ENCODE measurements at places on chromosomes 7 and 10. TPM values are rescaled to one million over a fixed set of nuclear protein-coding genes. Genes with fewer than 3 reads are reported as not detected.

GRCh38 chr10:112349521-112350085, 24.3 kb upstream of the ACSL5 start:
- H3K4me3 ChIP-seq: no peak overlapping the region
- no peak overlapping the region for H3K27ac ChIP-seq
- no peak for DNase-seq
- no peaks in the 10 kb centered on the region for H3K4me1 ChIP-seq
- no peaks in the 10 kb centered on the region for H3K27me3 ChIP-seq

The AGAP9 gene
- 1.8 TPM for total RNA-seq

- no peaks in the 10 kb centered on the region for H3K4me1 ChIP-seq
- no peaks in the 10 kb centered on the region for H3K36me3 ChIP-seq
- no peak overlapping the region for H3K4me3 ChIP-seq
- H3K27me3 ChIP-seq: no peaks in the 10 kb centered on the region
- H3K27ac ChIP-seq: no peak overlapping the region
Observed at GRCh38 chr10:4688601-4689000, 137.4 kb upstream of the AKR1E2 start.

DNA sequence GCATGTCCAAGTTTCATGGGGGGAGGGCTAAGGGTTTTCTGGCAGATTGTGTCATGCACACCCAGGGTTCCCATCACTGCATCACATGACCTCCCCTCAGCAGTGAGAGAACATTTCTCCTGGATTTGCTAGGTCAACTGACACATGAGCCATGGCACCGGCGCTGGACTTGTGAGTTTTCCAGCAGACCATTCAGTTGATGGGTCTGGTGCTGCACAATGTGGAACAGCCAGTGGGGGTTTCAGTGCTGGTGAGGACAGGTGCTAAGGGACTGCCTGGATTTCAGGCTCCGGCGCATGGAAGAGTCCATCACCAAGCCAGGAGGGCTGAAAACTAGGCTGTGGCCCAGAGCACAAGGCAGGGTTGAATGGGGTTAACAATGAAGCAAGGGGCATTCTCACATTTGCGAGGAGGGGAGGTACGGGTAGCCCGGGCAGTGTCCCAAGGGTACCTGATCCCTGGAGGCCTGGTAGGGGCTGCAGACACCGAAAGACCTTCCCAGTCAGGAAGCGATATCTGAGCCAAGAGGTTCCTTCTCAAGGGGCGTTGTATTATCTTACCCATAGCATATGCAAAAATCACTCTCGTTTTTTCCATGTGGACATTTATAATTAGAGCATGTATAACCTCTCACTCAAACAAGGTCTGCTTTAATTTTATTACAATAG, 203.0 kb downstream of the TNS3 start:
- no peaks in the 10 kb centered on the region for H3K36me3 ChIP-seq
- DNase-seq: no peak
- H3K27ac ChIP-seq: no peak overlapping the region
- H3K4me1 ChIP-seq: no peaks in the 10 kb centered on the region

The SPDYE16 gene
- not detected for total RNA-seq

The OTUD1 gene
- total RNA-seq: 6.8 TPM

All from uterus (tissue), 4 donors.